Non-pigmented ciliary epithelial cell (primary cell): ENCODE measurements at places on chromosomes 7 and 10.

GRCh38 chr7:5231811-5232484 is 41.9 kb downstream of the WIPI2 start:
- DNase-seq, result no peak

- DNase-seq, result no peak
Observed at GRCh38 chr10:61857746-61858145, 43.8 kb upstream of the ARID5B start.

DNA sequence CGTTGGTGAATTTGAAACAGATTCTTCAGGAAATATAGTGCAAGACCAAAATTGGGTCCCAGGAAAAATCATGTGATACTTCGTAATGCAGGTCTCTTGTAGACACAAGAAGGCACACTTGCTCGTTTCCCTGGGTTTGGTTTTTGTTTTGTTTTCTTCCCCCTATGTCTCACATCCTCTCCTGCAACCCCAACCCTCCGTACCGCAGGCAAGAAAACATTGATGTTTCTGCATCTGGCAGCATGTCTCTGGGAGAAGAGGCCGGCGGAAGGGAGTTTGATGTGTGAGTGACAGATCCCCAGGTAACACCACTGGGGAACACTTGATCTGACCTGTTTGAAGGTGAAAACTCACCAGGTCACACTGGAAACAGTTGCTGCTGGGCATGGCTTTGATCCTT is 718.5 kb downstream of the AUTS2 start:
- DNase-seq, result no peak

DNA sequence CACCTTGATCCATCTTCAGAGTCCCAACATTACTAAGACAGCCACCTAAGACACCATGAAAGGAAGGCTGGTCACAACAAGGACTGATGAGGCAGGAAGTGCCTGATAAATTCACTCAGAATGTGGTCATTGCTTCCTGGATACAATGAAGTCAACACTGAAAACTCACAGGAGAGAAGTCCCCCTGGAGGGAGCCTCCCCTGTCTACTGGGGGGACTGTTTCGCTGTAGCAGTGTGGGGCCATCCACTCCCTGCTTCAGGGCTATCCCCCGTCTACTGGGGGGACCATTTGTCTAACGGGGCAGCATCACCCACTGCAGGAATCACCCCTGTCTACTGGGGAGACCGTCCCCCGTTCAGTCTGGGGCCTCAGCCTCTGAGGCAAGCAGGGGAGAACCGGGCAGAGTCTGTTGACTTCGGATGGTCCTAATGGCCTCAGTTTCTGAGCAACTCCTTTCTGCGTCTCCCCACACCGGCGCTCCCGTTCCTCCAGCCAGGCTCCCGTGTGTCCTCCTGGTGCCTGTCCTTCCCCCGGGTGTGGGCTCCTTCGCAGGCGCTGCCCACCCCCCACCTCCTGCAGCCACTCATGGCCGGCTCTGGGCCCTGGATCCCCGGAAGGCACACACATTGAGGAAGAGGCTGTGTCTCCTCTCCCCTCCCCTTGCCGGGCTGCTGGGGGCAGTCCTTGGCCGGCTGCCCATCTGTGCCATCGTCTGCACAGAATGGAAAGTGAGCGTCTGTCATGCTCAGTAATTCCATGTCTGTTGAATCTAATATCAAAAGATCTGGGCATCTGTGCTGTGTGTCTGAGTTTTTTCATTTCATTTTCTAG is 59.9 kb upstream of the DNAJB6 start:
- no peak for DNase-seq

DNA sequence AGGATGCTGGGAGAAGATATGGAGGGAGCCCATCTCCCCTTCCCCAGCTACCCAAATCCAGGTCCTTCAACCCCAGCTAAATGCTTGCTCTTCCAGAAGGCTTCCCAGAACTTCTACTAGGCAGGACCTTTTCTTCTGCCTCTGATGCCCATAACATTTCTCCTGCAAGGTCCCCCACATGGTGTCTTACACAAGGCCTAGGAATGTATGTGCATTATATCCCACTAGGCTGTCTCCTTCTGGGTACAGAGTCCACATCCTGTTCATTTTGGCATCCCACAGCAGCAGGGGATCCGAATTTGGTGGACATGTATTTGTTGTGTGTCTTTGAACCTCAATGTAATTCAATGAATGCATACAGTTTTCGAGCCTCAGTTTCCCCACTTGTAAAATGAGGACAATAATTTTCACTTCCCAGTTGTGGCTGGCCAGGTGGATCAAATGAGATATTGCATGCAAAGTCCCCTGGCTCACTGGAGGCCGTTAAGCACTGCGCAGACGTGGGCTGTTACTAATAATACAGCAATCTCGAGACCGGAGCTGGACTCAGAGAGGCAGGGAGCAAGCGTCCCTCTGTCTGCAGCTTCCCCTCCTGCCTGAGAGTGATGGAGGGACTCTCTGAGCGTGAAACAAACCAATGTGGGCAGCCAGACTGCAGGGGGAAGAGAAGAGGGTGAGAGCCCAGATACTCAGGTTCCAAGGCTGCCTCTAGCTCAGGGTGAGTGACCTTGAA is 18.6 kb upstream of the YWHAG start:
- no peak for DNase-seq

DNA sequence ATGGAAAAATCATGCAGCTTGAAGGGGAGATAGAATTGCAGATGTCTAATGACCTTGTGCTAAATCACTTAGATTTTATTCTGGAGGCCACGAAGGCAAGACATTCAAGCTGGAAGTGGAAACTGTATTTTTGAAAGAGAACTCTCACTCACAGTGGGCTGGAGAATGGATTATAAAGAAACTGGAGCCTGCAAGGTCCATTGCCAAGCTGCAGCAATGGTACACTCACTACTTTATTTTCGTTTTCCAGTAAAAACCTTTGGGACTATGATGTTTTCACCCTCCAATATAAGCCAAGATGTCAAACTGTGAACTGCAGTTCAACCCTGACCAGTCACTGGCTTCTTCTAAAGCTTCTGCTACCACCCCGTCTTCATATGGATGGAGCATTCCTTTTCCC is 62.0 kb downstream of the SKIDA1 start:
- DNase-seq, result no peak

GRCh38 chr10:9342885-9343570 is 1288.5 kb downstream of the GATA3 start:
- DNase-seq, result peak; percentile 11

- no peak for DNase-seq
Observed at GRCh38 chr7:45295222-45295621, 137.6 kb downstream of the RAMP3 start.

- no peak for DNase-seq
Observed at GRCh38 chr7:150425670-150426069, 24.8 kb upstream of the GIMAP8 start.

DNA sequence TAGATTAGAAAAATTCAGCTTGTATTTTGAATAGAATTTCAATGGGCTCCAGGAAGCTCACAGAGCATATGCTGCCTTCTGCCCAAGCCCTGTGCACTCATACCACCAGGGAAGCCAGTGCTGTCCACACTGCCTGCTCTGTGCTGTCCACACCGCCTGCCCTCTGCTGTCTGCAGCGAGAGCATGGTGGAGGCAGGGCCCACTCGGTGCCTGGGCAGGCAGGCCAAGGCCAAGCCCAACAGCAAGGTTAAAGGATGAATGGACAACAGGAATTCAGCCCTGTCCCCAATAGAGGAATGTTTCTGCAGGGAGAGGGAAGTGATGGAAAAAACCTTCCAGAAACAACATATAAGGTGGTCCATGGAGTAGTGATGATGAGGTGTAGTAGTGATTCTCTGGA is 146.8 kb downstream of the GFRA1 start:
- DNase-seq, result no peak

GRCh38 chr7:43782768-43783555 is 24.5 kb downstream of the BLVRA start:
- DNase-seq, result no peak

DNA sequence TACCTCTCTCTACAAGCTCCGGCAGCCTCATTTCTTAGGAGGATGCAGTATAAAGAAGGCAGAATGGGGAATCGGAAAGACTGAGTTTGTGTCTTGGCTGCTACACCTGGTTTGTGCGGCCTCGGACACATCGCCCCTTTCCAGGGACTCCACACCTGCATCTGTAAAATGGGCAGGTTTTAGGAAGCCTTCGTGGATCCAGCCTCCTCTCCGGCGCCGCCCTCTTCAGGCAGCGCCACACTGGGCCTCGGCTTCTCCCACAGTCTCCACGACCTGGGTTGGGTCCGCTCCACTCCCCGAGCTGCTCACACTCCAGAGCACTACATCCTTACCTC is 341 bp downstream of the GOT1 start:
- no peak for DNase-seq

DNA sequence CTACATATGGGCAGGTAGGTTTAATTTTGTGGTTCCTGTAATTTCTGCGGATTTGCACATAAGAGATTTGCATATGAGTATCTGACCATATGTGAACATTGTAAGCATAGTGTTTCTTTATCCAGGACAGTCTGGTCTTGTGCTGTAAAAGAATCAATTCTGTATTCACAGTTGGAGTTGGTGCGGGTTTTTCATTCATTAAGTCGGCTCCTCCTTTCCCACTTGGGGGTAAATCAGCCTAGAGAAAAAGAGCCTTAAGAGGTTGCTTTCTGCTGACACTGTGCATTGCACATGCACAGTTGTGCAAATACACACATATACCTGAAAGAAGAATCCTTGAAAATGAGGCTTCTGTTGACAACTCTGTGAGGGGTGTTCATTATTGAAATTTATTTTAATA is 6.1 kb upstream of the CYP26C1 start:
- no peak for DNase-seq

- DNase-seq, result no peak
Observed at GRCh38 chr10:116130006-116130405, 143.0 kb downstream of the GFRA1 start.

DNA sequence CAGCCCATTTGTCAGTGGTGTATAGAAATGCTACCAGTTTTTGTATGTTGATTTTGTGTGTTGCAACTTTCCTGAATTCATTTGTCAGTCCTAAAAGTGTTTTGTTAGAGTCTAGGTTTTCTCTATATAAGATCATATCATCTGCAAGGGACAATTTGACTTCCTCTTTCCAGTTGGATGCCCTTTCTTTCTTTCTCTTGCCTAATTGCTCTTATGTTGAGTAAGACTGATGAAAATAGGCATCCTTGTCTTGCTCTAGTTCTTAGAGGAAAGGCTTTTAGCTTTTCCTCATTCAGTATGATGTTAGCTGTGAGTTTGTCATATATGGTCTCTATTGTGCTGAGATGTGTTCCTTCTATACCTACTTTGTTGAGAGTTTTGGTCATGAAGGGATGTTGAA is 161.7 kb upstream of the TPK1 start:
- DNase-seq, result no peak

- DNase-seq, result no peak
Observed at GRCh38 chr7:136184719-136185118, 207.6 kb upstream of the MTPN start.

DNA sequence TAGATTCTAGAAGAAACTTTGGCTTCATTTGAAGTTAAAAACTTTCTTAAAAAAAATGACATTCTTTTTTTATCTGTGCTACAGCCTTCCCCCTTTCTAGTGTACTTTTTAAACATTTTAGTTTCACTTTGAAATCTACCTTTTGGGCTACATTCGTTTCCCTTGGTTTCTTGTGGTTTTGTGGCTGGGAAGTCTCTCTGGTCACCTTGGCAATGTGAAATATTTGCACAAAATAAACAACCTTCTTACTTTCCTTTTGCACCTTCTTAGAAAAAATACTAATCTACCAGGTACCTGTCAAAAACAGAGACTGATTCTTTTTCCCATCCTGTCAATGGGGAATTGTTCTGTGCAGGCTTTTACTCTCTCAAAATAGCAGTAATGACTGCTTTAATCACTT is 350.2 kb downstream of the GATA3 start:
- DNase-seq, result no peak

DNA sequence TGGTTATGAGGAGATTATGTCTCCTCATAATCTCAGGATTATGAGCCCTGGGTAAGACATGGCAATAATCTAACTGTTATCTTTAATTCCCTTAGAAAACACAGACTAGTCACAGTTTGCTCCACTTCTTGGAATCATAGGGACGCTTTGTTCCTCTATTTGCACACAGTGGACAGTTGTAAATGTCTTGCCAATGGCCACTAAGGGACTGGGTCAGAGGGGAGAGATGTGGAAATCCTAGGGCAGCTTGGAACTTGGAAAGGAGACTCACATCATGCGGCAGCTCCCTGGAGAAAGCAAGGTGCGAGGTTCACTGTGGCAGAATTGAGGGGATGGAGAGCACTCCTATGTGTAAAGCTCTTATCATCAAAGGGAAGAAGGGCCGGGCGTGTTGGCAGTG is 266.1 kb downstream of the PRPF18 start:
- no peak for DNase-seq

DNA sequence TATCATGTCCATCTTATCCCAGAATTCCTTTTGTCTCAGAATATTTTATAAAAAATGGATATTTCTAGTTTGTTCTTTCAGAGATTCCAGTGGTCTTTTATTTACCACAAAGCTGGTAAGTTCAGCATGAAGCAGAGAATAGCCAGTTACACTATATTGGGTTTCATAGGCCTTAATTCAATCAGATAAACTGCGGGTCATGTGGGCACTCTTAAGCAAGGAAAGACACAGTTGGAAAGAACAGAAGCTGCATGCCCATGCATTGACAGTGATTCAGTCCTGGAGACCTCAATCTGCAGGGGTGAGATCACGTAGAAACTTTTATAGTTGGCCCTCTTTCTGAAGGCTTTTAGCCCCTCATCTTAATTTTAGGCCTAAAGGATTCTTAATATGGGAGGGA is 281.3 kb upstream of the IGFBP3 start:
- DNase-seq, result no peak

DNA sequence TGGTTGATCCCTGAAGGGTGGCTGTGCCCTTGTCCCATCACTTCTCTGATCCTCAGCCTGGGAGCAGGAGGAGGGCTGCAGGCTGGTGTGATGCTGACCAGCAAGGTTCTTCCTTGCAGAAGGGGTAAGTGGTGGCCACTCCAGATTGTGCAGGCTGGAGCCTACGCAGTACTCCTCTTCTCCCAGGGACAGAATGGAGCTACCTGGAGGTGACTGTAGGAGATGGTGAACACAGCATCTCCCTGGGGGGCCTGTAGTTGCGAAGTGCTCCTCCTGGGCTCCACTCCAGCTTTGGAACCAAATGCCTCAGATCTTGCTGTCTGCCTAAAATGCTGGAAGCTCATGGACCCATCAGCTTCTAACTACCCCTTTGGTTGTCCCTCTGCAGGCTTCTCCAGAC is 323.6 kb upstream of the PODXL start:
- DNase-seq, result no peak

GRCh38 chr7:46847126-46847525 is 734.8 kb downstream of the TNS3 start:
- no peak for DNase-seq

DNA sequence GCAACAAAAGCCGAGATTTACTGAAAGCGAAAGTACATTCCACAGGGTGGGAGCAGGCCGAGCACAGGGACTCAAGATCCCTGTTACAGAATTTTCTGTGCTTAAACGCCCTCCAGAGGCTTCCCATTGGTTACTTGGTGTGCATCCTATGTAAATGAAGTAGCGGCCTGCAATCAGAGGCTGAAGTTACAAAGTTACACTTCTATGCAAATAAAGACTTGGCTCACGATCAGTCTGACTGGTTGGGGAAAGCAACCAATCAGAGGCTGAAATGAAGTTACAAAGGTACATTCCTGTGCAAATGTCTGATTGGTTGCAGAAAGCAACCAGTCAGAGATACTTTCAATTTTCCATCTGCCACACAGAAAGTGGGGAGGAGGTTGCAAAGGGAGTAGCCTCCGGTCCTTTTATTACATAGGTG is 4.1 kb downstream of the ACBD7 start:
- DNase-seq, result peak; percentile 83

GRCh38 chr10:58839771-58840170 is 327.1 kb downstream of the BICC1 start:
- no peak for DNase-seq
